Right atrium auricular region (tissue), 2 donors: ENCODE measurements at places on chromosomes 12 and 14. TPM values are rescaled to one million over a fixed set of nuclear protein-coding genes. Genes with fewer than 3 reads are reported as not detected.

DNA sequence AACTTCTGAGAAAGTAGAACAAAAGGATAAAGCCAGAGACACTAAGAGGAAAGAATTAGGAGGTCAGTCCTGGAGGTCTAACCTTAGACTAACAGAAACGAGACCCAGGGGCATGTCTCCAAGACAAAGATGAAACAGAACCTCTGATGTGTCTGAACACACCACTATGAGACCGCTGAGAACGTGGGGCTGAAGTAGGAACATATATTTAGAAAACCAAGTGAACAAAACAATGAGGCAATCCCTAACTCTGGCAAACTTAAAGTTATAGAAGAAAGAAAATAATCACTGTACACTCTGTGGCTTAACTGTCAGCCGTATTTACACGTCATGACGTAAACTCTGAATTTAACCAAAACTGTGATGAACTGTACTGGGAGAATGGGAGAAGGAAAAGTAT is 17.9 kb downstream of the KCTD10 start:
- DNase-seq: no peak

DNA sequence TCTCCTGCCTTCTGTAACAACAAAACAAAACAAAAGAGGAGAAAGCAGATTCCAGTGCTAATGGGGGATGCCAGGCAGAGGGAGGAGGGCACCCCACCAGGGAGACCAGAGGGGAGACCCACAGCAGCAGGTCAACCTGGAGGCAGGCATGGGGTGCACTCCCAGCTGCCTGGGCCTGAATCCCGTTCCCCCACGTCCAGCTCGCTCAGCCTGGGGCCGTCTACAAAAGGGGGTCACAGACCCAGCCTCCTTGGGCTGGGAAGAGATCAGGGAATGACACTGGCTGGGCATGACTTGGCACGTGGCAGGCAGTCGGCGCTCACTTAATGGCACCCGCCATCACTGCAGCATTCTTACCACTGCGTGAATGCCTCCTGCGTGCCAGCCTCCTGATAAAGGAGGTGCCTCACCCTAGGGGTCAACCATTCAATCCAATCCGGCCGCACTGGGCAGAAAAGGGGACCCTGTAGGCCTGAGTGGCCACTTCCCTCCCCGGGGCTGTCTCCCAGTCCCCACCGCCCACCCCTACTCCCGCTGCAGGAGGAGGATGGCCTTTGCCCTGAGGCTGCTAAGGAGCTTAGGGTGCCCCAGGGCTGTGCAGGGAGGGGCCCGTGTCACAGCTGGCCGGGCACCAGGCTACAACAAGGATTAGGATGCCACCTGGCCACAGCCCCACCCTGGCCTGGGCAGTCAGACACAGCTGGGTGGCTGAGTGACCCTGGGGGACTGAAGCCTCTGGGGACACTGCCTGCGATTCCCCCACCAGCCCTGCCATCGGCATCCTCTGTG is 87.5 kb downstream of the NCOR2 start:
- DNase-seq: no peak

- no peak for DNase-seq
These were observed 425.8 kb downstream of the NPAS3 start for GRCh38 chr14:33364466-33364865.

The PTPRB gene
- total RNA-seq: 26.1 TPM

The FGD4 gene
- 13.5 TPM for total RNA-seq

GRCh38 chr14:92223025-92223424 is 99.9 kb upstream of the SLC24A4 start:
- no peak for DNase-seq

- no peak for DNase-seq
These were observed 147.5 kb downstream of the SLC2A13 start for GRCh38 chr12:39958377-39958776.

GRCh38 chr14:35229792-35230089 is 62.4 kb upstream of the PSMA6 start:
- no peak for DNase-seq

DNA sequence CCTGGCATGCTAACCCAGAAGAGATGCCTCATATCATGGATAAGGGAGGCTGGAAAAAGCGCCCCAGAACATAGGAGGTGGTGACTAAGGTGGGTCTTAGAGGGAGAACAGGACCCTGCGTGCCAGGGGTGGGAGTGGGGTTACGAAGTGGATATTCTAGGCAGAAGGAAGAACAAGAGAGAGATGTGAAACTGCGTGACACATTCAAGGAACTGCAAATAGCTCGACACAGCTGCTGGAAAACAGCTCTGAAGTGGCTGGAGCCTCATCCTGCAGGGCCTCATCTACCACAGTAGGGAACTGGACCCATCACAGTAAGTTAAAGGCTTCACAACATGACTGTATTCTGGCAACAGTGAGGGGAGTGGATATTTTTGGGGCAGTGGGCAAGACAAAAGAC is 61.1 kb downstream of the RNF34 start:
- DNase-seq: no peak

The RFLNA gene
- total RNA-seq: 0.41 TPM

- no peak for DNase-seq
These were observed 90.2 kb upstream of the HECTD1 start for GRCh38 chr14:31297701-31298344.

- DNase-seq: peak; percentile 80
These were observed 4.8 kb downstream of the GUCY2C start for GRCh38 chr12:14691560-14691959.

DNA sequence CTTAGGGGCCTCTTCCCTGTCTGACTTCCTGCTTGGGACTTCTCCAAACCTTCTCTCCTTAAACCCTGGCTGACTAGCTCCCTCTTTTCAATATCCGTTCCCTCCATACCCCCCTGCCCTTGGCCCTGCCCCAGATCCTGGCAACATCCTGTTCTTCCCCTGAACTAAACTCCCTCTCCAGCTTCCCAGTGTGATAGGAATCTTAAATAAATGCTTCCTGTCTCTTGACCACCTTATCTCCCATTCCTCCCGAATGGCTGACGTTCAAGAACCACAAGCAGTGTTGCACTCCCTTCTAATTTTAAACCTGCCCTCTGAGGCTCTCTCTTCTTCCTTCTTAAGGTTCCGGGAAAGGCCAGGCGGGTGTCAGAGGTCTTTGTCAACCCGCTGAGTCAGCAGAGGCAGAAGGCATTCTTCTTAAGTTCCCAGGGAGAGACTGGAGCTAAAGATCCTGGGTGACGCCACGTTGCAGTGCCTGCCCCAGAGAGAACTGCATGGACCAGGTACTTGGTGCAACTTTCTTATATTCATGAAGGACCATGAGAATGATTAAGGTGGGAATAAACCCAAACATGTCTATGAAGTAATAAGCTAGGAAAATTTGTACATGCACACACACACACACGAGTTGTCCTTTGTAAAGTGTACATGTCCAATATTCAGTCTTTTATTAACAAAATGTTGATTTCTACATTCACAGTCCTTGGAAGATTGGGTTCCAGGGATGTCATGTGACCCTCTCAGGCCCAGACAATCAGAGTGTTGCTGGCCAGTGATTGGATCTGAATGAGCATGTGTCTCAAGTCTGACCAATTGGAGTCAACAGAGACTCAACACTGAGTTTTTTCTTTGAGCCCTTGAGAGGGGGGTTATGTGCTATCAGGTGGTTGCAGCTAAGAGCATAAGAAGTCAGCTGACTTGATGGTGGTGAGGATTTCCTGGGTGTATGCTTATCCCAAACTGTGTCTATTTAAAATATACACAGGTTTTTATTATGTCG is 420.2 kb upstream of the TBX3 start:
- DNase-seq: no peak

DNA sequence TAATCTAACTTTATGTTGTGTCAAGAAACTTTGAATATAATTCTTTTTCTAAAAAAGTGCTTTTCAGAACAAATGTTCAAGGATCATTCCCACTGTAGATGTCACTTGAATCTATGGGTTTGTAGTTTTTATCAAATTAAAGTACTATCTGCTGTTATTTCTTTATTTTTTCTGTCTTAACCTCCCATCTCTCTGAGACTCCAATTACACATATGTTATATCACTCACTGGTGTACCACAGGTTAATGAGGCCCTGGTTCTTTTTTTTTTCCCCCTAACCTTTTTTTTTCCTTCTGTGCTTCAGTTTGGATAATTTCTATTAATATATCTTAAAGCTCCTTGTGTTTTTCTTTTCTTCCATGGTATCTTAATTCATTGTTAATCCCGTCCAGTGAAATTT is 279.9 kb upstream of the RGS6 start:
- DNase-seq: no peak

DNA sequence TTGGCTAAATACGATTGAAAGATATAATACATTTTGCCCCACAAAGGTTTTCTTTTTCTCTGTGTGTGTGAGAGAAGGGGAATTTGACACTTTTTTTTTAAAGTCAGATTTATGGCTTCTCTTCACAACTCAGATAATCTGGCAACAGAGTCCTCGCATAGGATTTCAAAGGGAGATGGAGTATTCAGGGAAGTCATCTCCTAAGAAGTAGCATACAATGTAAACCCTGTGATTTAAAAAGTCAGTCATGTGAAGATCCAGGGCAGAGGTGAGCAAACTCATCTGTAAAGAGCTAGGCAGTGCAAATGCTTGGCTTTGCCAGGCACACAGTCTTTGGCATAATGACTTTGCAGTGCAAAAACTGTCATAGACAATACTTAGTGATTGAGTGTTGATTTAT is 1526.3 kb downstream of the AACS start:
- DNase-seq: no peak

DNA sequence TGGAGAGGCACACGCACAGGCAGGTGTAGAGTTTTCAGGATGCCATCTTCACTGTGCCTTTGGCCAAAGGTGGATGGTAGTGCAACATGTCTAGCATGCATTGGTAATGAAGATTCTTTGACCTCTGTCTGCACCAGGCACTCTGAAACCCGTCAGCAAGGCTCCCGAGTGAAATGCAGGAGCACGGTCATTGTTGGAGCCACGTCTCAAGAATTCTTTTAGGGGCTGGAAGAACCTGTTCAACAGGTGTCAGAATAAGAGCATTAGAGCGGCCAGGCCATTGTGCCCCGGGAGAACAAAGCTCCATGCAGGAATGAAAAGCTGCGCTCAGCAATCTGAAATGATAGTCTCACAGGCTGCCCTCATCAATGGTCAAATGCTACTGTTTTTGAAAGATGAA is 40.2 kb upstream of the DICER1 start:
- no peak for DNase-seq

GRCh38 chr12:94534774-94535509 is 75.3 kb upstream of the CEP83 start:
- no peak for DNase-seq

DNA sequence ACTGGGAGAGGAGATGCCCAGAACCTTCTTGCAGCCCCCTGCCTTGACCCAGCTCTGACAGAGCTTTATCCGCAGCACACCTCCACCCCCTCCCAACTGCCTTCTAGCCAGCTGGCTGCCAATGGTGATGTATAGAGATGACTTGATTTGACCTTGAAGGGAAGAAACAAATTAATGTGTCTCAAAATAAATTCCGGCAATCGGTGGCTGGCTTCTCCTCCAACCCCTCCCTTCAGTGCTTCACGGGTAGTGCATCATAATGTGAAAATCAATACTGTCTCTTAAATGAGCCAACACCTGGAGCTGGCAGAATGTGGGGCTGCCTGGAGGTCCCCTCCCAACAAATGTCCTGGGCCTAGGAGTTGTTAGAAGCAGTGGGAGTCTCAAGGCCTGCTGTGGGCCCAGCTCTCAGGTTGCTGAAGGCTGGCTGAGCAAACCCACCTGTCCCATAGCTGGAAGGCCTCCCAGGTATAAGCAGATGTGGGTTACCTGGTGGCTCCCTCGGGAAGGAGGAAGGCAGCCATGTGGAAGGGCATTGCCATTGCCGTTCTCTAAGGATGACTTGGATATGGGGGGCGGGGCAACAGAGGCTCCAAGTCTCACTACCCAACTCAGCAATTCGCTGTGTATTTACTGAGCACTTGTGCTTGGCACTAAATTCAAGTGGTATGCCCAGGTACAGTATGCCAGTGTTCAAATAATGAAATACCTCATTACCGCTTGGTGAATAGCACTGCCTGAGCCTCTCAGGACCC is 23.2 kb downstream of the HSPB8 start:
- DNase-seq: no peak

- no peak for DNase-seq
These were observed 476.5 kb downstream of the FOXG1 start for GRCh38 chr14:29242755-29243754.

DNA sequence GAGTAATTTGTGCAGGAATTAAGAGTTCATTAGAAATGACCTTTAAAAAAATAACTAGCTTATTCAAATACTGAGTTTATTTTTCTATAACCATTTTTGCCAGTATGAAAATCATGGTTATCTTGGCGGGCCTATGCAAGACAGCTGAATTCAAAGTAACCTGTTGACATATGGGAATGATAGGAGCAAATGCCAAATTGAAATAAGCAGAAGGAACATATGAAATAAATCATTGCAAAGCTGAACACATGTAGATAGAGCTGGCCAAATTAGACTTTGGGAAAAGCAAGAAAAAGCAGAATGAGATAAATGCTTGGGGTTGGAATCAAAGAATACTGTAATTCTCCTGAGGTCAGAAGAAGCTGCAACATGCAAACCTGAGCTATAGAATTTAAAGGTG is 372.5 kb downstream of the ADAMTS20 start:
- no peak for DNase-seq

The IL31 gene
- total RNA-seq: not detected

DNA sequence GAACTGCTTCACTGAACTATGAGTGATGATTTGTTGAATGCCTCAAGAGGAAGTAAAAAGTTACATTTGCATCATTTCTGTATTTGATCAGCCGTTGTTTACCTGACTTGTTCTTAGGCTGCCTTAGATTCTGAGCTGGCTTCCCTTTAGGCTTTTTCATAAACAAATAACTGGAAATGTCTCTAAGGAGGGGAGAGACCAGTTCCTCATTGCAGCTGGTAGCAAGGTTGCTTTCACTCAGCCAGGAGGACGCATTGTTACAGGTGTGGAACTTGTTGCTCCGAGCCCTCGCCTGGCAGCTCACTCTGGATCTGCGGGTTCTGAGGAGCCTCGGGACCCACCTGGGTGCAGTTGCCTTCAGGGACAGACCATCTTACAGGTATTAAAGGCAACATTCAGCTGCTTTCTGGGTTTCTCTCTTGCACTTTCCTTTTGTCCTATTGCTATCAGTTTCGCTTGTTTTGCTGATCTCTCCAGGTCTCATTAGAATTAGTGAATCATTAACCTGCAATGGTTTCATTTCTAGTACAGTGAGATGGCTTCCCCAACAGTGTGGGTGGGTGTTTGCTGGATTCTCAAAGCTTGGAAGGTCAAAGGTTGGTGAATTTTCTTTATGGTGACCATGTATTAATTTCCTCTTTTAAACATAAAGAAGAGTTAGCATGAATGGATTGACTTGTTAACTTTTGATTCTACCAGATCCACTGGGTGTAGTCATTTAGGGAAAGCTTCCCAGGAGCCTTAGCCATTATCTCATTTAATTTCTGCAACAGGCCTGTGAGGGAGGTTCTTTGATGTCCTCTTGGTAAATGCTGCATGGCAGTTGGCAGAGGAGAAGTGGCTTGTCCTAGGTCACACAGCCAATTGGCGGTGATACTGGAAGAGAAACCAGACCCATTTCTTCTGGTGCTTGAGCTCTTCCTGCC is at the start of gene PLEKHG7:
Gene PLEKHG7, plus strand, starts transcription at position 236 of the 926 bp plus-strand sequence. CDS start 3,643 bp downstream, outside the sequence.
- no peak for DNase-seq

DNA sequence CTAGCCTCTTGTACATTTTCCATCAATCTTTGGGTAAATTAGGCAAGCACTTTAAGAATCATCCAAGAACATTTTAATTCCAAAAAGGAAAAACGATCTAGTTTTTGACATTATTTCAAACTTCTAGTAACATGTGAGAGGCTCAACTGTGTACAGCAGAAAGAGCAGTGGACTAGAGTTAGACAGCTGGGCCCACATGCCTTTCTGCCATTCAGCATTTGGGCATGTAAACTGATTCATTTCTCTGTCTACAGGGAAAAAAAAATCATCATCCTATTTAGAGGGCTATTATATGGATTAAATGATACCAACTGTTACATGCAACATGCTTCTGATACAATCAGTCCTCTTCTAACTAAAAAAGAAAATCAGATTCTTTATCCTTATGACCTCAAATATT is 17.7 kb downstream of the ATP2B1 start:
- no peak for DNase-seq

The CABP1 gene
- total RNA-seq: 0.71 TPM

The INHBC gene
- not detected for total RNA-seq
